ENCODE measurements at places on chromosomes 12 and 14.

DNA sequence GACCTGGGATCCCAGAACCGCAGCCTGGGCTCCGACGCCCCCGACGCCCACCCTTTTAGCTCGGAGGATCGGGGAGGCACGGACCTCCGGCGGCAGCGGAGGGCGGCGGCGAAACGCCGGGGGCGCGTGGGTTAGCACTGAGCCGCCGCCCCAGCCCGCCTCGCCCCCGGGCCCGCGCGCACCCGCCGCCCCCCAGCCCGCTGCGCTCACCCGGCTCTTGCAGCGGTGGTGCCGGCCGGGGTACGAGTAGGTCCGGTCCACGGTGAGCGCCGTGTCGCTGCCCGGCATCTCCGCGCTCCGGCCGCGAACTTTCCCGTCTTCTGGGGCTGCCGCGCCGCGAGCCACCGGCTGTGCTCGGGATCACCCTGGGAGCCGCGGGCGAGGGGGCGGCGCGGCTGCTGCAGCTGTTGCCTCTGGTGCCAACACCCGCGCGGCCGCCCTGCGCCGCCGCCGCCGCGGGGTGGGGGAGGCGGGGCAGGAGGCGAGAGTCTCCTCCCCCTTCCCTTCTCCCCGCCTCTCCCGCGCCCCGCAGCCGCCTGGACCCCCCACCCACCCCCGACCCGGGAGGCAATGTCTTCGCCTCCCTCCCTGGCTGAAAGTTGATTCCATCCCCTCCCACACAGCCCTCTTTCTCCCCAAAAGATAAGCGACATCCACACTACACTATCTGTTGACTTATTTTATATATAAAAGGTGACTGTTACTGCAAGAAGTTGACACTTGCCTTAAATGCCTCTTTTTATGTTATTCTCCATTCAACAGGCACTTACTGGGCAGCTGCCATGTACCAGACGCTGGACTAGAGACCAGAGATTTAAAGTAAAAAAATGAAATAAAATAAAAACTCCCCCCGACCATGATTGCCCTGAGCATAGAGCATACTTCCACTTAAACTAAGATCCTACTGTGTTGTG, at the start of gene TMCC3:
TSS of gene TMCC3 (minus strand) at position 415 of the 914 bp plus-strand sequence. CDS start at position 288, 127 bp downstream.
- DNase-seq = peak; percentile 81

DNA sequence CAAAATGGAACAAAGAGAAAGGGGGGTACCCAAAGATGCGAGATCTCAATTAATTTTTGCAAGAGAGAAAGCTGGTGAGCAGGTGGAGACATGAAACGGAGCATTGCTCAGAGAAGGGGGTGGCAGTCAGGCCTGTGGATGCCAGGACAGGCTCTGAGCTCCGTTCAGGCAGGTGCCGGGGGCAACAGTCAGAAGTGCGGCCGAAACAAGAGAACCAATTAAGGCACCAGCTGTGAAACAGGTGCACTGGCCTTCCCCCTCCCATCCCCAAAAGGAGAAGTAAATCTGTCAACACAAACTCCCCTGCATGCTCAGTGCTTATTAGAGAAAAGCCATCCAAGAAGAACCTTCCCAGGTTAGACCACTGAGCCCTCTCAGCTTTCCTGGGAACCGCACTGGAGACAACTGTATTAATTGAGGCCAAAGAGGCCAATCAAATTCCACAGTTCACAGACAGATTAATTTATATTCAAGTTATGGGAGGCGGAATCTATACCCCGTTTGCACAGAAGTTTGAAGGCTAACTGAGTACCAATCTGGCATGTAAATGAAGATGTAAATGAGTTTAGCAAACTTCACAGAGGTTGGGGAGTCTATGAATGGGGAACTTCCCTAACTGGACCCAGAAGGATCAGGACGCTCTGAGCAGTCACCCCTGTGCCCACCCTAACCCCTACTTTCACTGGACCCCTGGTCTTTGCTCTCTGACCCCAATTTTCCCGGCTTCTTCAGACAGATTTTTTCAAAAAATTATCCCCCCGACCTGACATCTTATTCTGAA, 20.9 kb downstream of the OAS2 start:
- no peak for DNase-seq

DNA sequence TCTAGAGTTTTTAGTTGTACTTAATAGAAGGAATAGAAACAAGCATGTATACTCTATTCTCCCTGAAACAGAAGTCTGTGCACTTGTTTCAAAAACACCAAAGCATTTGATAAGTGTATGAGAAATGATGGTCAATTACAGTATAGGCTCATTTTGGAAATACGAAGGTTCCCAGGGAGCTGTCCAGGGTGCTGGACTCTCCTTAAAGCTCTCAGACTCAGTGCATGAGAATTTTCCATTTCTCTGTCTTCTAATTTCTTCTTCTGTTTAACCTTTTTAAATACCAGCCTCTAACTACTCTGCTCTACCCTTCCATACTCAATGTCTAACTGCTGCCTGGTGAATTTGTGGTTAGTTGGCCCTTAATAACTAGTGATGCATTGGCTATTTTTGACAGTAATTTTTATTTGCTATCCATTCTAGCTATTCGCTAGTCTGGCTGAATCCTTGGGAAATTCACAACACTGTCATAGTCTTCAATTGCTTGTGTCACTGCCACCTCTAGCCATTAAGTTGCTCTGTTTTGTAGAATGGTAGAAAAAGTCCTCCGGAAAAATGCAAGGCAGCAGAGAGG, 229.2 kb downstream of the NRXN3 start:
- DNase-seq = no peak

DNA sequence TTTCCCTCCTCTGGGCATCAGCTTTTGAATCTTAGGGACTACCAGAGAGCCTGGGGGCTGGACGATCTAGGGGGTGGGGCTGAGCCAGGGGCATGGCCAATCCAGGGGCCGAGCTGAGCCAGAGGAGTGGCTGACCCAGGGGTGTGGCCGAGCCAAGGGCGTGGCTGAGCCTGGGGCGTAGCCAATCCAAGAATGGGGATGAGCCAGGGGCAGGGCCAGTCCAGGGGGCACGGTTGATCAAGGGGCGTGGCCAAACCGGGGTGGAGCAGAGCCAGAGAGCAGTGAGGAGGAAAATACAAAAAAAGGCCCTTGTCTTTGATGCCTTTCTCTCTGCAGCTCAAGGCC, 219.3 kb upstream of the NOS1 start:
- DNase-seq = no peak

DNA sequence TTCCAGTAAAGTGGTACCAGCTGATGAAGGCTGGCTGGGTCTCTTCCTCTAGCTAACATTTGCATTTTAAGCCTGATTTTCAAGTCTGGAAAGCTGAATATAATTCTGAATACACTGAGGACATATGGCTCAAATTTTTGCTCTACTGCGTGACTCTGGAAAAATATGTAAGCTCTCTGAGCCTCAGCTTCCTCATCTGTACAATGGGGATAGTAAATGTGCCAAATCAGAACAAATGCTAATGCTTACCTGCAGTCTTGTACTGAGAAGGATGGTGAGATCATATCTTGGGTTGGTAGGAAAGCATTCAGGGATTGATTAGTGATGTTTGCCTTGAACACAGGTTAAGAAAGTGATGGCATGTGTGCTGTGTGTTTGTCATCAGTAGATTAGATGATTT, 14.6 kb downstream of the HNF1A start:
- DNase-seq = no peak

GRCh38 chr12:113142886-113143332, 6.6 kb upstream of the CFAP73 start:
- no peak for DNase-seq

DNA sequence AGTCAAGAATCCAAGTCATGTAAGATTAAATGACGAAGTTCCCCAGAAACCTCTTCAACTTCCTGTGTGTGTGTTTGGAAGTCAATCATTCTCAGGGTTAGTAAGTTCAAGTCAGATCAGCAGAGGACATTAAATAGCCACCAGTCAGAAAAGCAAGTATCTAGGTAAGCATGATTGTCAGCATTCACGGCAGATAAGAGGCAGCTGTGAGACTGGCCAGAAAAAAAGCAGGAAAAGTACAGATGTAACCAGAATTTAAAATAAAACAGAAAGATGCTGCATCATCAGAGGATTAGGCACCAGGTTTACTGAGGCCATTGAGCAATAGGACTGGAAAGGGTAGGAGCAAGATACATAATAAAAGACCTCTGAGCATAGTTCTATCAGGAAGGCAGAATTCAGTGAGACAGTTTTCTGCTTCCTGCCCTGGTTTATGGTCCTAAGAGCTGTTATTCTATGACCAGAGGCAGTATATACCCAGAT, 606.9 kb downstream of the FSCB start:
- DNase-seq = no peak

- no peak for DNase-seq
Measured at GRCh38 chr14:94042433-94043091, 16.4 kb downstream of the OTUB2 start.

- peak; percentile 52 for DNase-seq
Measured at GRCh38 chr14:23559010-23559925, 3.2 kb downstream of the THTPA start.

- no peak for DNase-seq
Measured at GRCh38 chr12:92255741-92256140, 110.1 kb upstream of the BTG1 start.

- DNase-seq = no peak
Measured at GRCh38 chr12:52575256-52575655, 1.6 kb upstream of the KRT74 start.

DNA sequence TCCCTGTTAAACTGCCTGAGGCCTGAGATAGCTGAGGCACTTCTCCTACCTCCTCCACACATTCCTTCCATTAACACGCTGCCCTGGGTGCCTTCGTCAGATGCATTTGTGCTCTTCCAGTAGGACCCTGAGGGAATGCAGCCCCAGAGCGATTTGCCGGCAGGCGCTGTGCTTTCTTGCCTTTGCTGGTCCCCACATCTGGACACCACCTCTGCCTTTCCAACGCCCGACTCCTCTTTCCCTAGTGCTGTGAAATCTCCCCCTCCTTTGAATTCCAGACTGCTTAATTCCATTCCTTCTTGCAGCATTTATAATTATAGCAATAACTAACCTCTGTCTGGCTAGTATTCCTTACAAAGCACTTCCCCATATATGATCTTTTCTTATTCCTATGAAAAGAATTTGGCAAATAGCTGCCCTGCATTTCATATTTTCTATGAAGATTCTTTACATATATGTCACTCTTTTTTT, 88.4 kb downstream of the C12orf75 start:
- DNase-seq = no peak

DNA sequence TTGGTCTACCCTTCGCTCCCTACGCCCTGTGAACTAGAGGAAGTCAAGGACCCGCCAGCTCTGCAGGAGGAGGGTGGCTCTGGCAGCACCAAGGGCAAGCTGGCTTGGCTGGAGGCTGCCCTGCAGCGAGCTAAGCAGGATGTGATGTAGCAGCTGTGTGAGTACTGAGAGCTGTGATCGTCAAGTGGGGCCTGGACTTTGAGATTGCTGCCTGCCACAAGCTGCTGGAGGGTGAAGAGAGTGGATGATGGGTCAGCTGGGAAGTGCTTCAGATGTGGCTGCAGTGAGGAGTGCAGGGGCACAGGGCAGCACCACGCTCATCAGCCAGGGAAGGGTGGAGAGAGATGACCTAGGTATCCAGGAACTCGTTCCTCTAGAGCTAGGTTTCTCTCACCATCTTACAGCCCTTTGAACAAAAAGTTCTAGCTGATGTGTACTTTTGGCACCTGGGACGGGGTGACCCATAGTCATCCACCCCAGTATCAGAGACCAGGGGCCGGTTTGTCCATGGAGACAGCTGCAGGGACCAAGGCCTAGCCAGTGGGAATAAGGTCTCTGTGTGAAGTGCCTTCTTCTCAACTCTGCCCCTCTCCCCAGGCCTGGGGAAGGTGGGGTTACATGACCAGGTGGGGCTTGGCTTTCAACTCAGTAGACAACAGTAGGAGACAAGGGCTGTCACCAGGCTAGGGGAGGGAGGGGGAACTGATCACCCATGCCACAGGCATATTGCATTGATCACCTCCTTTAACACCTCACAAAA, 3.2 kb downstream of the KRT86 start:
- DNase-seq = no peak

- no peak for DNase-seq
Measured at GRCh38 chr12:5780536-5780935, 164.5 kb downstream of the ANO2 start.

GRCh38 chr14:46377305-46377704, 274.3 kb downstream of the RPL10L start:
- DNase-seq = no peak

DNA sequence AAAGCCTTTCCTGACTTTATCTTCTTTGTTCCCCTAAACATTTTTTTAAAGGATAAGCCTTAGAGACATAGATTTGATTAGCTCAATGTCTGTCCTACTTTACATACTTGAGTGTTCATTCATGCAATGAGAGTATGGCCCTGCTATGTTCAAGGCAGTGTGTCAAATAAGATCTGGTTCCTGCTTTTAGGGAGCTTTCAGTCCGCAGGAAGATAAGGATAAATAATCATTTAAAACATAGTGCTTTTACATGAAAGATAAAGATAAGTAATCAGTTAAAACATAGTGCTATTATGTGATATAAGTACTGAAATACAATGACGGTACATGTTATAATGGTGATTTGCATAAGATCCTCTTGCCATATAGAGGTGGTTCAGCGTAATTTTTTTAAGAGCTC, 378.3 kb upstream of the PRICKLE1 start:
- no peak for DNase-seq

DNA sequence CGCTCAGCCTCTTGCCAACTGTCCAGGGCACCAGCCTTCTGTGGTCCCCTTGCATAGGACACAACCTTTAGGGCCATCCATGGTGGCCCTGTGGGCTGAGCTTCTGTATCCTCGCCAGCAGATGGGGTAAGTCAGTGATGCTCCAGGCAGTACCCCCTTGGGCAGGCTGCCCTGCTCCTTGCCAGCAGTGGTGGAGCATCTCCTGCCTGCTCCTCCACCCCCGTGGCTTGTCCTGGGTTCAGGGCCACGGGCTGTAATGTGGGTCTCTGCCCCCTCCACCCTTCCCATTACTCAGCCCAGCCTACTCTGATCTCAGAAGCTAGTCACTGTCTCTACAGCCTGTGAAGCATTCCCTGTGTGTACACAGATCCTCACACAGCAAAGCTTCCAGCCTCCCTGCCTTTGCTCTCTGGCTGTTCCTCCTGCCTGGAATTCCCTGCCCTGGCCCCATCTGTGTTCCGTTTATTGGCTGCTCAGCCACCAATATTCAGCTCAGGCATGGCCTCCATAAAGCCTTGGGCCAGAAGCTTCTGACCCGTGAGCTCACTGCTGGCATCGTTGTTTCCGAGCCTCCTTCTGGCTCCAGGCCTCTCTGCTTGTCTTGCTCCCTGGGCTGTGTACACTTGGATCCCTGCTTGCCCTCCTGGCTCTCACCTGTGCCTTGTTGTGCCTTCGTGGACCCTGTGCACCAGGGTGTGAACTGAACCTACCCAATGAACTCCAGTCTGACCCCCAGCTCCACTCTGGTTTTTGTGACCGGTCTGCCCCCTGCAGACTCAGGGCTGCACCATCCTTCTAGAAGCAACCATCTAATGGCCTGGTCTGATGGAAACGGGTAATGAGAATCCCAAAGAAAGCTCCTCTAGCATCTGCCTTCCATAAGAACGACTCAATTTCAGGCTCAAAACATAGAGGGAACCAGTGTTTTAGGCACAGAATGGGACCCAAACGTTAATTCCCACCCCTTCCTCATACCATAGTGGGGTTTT, 177.0 kb upstream of the PRMT8 start:
- peak; percentile 30 for DNase-seq

All from midbrain (tissue), 1 donor.